ENCODE measurements at places on chromosomes 2 and 18.

DNA sequence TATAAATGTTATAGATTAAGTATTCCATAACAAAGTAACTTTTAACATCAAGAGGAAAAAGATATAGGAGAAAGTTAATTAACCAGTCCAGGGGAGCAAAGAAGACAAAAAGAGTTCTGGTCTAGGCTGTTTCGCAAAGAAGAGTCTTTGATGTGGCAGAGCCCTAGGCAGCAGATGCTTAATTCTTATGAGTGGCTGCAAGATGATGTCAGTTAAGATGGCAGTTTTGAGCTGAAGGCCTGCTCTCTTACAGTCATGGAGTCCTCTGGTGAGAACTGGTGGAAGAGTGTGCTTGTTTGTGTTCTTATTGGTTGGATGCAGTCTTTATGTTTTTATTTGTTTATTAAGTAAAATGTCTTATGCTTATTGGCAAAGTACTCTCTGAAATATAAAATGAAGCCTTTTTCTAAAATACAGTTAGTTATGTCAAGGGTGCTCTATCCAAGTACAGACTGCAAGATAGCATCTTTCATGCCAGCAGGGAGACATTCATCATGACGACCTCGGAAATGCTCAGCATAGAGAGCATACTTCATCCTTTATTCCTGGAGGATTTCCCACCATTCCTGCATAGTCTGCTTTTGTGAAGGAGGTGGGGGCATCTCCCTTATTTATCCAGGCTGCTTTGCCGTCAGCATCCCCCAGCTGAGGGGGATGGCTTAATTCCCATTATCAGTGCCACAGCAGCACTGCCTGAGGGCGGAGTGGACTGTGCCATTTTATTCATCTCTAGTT lies 38.9 kb upstream of the SERPINE2 start:
- DNase-seq, result no peak

DNA sequence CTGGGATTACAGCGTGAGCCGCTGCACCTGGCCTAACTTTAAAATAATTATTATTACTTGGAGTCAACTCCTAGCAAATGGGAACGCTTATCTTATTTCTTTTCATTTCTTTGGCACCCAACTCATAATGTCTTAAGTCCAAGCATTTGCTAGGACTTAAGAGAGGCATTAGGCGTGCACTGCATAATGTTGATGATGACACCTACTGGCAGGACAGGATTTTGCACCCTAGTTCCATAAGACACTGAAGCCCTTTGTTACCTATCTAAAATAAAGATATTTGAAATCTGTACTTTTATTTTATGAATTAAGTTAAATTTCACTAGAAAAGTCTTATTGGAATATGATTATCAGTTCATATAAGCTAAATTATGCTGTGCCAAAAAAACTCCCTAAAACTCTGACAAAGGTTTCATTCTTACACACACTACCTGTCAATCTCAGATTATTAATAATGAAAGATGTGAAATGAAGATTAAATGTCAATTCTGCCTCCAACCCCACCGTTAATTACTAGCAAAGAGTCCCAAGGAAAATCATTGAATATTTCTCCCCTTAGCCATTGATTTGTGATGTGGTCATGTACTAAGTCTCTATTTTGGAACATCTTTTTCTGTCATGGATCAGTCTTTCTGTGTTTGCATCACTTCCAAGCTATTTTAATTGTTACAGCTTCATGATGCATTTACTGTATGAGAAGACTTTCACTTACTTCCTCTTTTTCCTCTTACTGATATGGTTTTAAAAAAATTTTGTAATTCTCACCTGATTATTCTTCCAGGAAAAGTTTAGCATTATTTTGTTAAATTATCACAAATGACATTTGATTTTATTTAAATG lies 12.7 kb upstream of the CDH2 start:
- no peak for DNase-seq

DNA sequence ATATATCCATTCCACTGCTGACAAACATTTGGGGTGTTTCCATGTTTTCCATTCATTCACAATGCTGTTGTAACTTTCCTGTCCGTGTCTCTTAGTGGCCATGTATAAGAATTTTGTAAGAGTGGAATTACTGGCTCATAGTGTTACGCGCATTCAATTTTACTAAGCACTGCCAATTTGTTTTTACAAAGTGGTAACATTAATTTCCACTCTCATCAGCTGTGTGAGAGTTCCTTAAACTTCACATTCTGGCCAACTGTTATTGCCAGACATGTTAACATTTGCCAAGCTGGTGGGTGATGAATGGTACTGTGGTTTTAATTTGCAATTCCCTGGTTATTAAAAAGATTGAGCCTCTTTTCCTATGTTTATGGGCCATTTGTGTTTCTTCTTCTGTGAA lies 134.2 kb downstream of the DTNB start:
- DNase-seq, result no peak

DNA sequence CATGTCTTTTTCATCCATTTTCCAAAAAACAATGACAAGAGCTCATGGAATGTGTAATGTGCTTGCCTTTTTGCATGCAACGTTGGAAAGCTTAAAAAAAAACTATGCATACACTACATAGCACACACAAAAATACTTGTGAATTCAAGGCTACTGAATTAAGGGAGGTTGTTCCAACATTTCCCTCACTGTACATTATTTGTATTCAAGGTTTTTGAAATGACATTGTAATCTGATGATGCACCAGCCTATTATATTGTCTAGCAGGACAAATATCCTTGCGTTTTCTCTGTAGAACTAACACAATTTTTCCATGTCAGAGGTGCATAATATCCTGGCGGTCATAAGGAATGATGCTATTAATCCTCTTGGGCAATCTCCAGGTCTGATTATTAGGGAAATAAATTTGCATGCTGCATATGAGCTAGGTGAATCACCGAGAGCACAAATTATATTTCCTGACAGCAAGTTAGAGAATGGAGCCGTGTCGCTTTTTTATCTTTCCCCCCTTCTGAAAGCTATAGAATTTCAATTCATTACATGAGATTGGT lies 836.9 kb upstream of the FANCL start:
- DNase-seq, result no peak

DNA sequence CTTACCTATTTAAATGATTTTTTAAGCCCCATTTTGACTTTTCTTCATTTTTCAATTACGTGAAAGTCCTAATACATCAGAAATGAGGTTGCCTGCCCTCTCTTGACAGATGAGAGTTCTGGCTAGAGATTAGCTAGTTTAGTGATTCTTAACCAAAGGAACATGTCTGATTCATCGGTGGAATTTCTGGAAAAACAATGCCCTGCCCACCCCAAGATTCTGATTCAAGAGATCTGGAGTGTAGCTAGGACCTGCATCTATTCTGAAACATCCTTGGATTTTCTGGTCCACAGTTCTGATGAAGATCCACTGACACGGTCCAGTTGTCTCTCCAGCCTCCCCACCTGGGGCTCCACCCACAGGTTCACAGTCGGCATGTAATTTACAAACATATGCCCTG lies 111.2 kb downstream of the KLF7 start:
- DNase-seq, result no peak

DNA sequence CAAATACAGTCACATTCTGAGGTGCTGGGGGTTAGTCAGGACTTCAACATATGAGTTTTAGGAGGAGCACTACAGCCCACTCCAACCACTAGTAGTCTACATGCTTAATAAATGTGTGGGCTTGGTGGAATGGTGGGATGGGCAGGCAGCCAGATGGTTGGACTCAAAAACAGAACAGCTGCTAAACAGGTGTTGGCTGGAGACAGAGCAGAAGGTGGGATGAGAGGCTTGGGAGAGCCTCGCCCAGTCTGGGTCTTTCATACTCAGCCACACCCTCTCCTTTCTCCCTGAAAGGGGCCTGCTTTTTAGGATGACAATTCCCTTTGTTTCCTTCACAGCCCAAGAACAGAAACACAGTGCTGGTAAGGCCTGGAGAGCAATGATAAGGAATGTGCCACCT lies 143.9 kb upstream of the KLHL29 start:
- DNase-seq, result no peak

GRCh38 chr2:146523196-146523595 lies 1321.6 kb upstream of the ACVR2A start:
- DNase-seq, result no peak

DNA sequence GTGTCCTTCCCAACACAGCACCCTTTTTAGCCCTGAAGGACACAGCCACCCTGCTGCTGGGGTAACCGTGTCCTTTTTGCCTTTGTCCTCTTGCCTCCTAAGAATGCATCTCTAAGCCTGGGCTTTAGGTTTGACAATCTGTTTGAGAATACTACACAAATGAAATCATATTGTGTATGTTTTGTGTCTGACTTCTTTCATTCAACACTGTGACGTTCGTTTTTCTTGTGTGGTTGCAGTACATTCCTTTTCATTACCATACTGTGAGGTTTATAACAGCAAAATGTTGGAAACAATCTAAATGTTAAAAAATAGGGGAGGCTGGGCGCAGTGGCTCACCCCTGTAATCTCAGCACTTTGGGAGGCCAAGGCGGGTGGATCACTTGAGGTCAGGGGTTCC lies 11.2 kb downstream of the ASPRV1 start:
- no peak for DNase-seq

GRCh38 chr2:20141056-20141762 lies 83.7 kb downstream of the SDC1 start:
- no peak for DNase-seq

DNA sequence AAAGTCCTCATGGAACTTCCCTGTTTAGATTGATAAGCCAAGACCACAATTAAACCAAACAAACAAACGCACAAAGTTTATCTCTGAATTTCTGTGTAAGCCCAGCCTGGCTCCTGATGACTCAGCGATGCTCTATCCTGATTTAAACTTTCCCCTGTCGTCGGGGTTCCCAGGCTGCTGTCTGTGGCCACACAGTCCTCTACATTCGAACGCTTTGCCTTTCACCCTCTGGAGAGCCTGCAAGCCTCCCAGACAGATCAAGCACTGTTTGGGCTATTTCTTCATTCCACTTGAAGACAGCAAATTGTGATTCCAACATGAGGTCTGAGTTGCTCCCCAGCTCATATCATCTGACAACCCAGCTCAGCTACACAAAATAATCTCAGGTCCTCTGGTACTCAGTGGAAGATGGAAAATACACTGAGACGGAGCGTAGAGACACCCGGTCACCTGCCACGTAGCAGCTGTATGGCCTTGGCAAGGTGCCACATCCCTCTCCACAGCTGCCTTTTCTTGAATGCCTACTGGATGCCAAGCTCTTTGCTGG lies 51.2 kb downstream of the CYRIA start:
- no peak for DNase-seq

DNA sequence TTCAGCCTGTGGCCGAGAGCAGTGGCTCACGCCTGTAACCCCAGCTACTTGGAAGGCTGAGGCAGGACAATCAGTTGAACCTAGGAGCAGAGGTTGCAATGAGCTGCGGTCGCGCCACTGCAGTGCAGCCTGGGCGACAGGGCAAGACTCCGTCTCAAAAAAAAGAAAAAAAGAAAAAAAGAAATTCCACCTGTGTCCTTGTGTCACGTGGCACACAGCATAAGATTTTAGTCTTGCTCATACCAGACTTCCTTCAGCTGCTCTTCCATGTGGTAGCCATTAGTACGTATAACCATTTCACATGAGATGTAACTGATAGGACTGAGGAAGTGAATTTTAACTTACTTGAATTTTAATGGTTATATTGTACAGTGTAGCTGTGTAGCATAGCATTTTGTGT lies 4.0 kb downstream of the NOP58 start:
- DNase-seq, result no peak

GRCh38 chr2:205937211-205937610 lies 148.8 kb downstream of the INO80D start:
- no peak for DNase-seq

DNA sequence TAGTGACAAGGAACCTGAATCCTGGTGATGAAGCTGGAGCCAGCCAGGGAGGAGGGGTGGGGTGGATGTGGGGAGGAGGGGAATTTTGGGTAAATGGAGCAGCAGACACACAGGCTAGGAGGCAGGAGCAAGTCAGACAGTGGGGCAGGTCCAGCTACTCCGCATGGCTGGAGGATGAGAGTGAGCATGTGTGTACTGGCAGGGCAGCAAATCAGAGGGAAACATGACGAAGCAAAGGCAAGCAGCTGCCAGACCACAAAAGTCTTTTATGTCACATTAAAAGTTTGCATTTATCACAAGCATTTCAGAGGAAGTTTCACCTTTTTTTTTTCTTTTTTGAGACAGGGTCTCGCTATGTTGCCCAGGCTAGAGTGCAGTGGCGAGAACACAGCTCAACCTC lies 11.9 kb upstream of the KIDINS220 start:
- DNase-seq, result no peak

GRCh38 chr18:66674286-66674685 lies 70.4 kb upstream of the CDH19 start:
- no peak for DNase-seq

GRCh38 chr2:20181761-20182160 lies 43.2 kb downstream of the SDC1 start:
- DNase-seq, result no peak
